ENCODE measurements at places on chromosomes 7 and 10. TPM values are rescaled to one million over a fixed set of nuclear protein-coding genes. Genes with fewer than 3 reads are reported as not detected.
A peak's percentile ranks its signal among the peaks of the same experiment; 100 is the strongest.

DNA sequence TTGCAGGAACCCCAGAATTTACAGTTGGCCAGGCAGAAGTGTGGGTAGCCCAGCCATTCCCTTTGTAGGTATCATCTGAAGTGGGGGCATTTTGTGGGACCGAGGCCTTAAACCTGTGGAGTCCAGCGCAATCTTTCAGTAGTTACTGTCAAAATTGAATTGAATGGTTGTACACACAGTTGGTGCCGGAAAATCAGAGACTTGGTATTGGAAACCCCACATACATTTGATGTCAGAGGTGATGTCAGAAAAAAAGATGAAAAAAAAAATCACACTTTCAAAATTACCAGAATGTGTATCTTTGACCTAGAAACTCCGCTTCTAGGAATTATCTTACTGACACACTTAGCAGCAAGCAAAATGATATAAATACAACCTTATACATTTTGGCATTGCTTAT lies 153.8 kb upstream of the PLXNA4 start:
- no peaks in the 10 kb centered on the region for H3K4me1 ChIP-seq
- H3K27ac ChIP-seq = no peak overlapping the region

DNA sequence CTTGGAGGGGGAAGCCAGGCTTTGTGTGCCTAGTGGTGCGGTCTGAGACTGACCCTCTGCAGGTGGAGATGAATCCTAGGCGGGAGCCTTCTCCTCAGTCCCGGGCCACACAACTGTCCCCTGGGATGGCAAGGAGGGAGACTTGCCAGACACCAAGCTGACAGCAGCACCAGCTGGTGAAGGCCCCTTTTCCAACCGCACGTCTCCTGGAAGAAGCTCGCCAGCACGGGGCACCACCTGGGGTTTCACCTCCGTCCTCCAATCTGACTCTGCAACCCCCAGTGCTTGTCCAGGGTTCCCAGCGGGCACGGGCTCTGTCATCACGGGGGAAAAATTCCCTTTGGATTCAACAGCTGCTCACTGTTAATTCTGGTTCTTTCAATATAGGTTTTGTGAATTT lies 34.2 kb upstream of the TCERG1L start:
- no peaks in the 10 kb centered on the region for H3K36me3 ChIP-seq
- H3K27me3 ChIP-seq = peaks cover 52% of the 10 kb centered on the region
- no peaks in the 10 kb centered on the region for H3K4me1 ChIP-seq
- H3K27ac ChIP-seq = no peak overlapping the region

DNA sequence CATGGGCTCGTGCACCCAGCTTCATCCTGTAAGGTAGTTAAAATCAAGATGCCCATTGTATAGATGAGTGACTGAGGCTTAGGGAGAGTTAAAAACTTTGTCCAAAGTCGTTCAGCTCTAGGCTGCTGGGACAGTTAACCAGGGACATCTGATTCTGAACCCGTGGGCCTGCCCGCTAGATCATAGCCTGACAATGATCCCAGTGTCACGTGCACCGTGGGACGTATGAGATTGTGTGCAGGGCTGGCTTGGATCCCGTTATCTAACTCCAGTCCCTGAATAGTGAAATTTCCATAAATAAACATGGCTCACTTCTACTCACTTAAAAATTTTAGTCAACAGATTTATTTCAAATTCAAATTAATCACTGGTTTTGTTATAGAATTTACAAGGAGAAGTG lies 24.9 kb downstream of the C10orf120 start:
- peak overlapping the region; percentile 57 for H3K27ac ChIP-seq
- H3K36me3 ChIP-seq = no peaks in the 10 kb centered on the region
- no peak overlapping the region for H3K4me3 ChIP-seq
- peak; percentile 42 for DNase-seq
- peaks cover 35% of the 10 kb centered on the region for H3K27me3 ChIP-seq

DNA sequence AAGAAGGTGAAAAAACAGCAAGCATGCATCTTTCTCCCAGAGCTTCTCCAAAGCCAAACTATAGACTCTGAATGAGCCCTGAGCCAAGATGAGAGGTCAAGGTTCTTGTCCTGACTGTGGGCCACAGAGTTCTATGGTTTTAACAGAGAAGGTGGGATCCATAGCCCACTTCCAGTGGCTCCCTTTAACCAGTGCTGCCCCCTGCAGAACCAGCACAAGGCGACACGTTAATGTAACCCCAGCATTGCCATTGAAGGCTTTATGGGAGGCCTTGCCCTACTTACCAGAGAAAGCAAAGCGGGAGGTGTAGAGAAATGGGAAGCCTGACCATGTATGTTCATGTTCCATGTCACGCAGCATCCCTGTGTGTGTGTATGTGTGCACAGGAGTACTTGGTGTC lies 243.6 kb downstream of the PRPF18 start:
- H3K4me3 ChIP-seq = no peak overlapping the region
- peaks cover 59% of the 10 kb centered on the region for H3K4me1 ChIP-seq
- no peaks in the 10 kb centered on the region for H3K27me3 ChIP-seq
- no peak overlapping the region for H3K27ac ChIP-seq
- no peaks in the 10 kb centered on the region for H3K36me3 ChIP-seq

DNA sequence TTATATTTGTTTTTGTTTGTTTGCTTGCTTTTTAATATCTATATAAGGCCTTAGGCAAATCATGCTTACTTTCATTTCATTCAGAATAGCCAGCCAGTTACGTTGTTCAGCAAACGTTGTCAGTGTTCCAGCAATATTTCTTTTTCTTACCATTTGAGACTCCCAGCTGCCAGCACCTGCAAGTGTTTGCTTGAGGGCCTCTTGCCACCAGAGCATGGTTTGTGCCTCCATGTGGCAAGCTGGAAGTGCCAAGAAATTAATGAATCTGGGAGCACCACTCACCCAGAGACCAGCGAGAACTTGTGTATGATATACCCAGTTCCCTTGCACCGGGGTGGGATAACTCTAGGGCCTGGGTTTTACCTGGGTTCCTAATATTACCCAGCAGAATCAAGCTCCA lies 177.1 kb upstream of the CSTF2T start:
- H3K36me3 ChIP-seq = no peaks in the 10 kb centered on the region
- no peak for DNase-seq
- H3K4me1 ChIP-seq = peaks cover 29% of the 10 kb centered on the region
- H3K27ac ChIP-seq = peak overlapping the region; percentile 50
- H3K4me3 ChIP-seq = no peak overlapping the region
- H3K27me3 ChIP-seq = no peaks in the 10 kb centered on the region

DNA sequence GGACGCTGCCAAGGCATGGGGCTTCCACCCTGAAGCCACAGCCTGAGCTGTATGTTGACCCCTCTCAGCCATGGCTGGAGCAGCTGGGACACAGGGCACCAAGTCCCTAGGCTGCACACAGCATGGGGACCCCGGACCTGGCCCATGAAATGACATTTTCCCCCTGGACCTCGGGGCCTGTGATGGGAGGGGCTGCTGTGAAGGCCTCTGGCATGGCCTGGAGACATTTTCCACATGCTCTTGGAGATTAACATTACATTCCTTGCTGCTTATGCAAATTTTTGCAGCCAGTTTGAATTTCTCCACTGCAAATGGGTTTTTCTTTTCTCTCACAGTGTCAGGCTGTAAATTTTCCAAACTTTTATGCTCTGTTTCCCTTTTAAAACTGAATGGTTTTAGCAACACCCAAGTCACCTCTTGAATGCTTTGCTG lies 463.6 kb downstream of the ZWINT start:
- H3K27ac ChIP-seq = no peak overlapping the region
- no peaks in the 10 kb centered on the region for H3K36me3 ChIP-seq
- no peak for DNase-seq
- no peak overlapping the region for H3K4me3 ChIP-seq
- no peaks in the 10 kb centered on the region for H3K27me3 ChIP-seq
- H3K4me1 ChIP-seq = no peaks in the 10 kb centered on the region

- H3K27me3 ChIP-seq = peaks cover 4% of the 10 kb centered on the region
- H3K36me3 ChIP-seq = no peaks in the 10 kb centered on the region
- no peak overlapping the region for H3K4me3 ChIP-seq
- no peaks in the 10 kb centered on the region for H3K4me1 ChIP-seq
Observed at GRCh38 chr10:47025253-47025539, 114.0 kb downstream of the PTPN20 start.

GRCh38 chr10:129840196-129840590 lies 123.9 kb downstream of the EBF3 start:
- H3K36me3 ChIP-seq = peaks cover 73% of the 10 kb centered on the region
- no peaks in the 10 kb centered on the region for H3K27me3 ChIP-seq
- no peak overlapping the region for H3K4me3 ChIP-seq

GRCh38 chr7:42753811-42754363 lies 158.0 kb downstream of the C7orf25 start:
- no peak overlapping the region for H3K4me3 ChIP-seq
- H3K4me1 ChIP-seq = peaks cover 5% of the 10 kb centered on the region
- H3K27ac ChIP-seq = peak overlapping the region; percentile 16
- no peak for DNase-seq
- no peaks in the 10 kb centered on the region for H3K27me3 ChIP-seq
- H3K36me3 ChIP-seq = no peaks in the 10 kb centered on the region

- peak within 1 kb of the TSS; percentile 89 for H3K27ac ChIP-seq
- H3K36me3 ChIP-seq = no peaks in the 10 kb centered on the region
- H3K27me3 ChIP-seq = peaks cover 33% of the 10 kb centered on the region
- peaks cover 48% of the 10 kb centered on the region for H3K4me1 ChIP-seq
- H3K4me3 ChIP-seq = peak within 1 kb of the TSS; percentile 68
Observed at GRCh38 chr7:44325201-44325671, at the start of gene CAMK2B. Gene CAMK2B, minus strand, starts transcription at chr7:44325594. Its CDS starts 173 bp downstream, at chr7:44325421.

DNA sequence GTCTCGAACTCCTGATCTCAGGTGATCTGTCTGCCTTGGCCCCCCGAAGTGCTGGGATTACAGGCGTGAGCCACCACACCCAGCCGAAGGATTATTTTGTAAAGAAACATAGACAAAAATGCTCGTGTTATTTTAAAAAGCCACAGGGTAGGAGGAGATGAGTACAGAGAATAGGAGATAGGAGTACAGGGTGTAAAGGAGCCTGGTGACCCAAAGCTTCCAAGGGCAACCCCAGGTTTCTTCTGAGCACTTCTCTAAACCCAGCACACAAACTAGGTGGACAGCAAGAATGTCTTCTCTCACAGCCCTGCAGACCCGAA lies 54.7 kb downstream of the ZNF467 start:
- peaks cover 75% of the 10 kb centered on the region for H3K4me1 ChIP-seq
- peaks cover 30% of the 10 kb centered on the region for H3K36me3 ChIP-seq
- no peak for DNase-seq
- H3K27ac ChIP-seq = peak overlapping the region; percentile 92
- no peaks in the 10 kb centered on the region for H3K27me3 ChIP-seq
- H3K4me3 ChIP-seq = no peak overlapping the region

DNA sequence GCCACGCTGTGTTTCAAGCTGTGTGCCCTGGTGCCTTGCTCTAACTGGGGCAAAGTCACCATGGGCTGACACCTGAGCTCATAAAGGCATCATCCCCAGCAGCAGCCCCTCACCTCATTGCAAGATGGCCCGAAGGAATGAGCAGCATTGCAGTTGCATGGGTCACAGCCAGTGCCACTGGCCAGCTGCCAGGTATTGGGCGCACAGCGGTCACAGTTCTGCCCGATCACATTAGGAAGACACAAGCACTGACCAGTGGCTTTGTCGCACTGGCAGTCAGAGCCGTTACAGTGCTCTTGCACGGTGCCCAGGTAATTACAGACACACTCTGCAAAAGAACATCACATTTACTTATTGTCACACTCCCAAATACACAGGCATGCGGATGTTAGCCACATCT lies 51.1 kb downstream of the LAMB1 start:
- DNase-seq = no peak
- H3K27ac ChIP-seq = peak overlapping the region; percentile 1
- no peak overlapping the region for H3K4me3 ChIP-seq
- H3K27me3 ChIP-seq = no peaks in the 10 kb centered on the region
- peaks cover 97% of the 10 kb centered on the region for H3K36me3 ChIP-seq

DNA sequence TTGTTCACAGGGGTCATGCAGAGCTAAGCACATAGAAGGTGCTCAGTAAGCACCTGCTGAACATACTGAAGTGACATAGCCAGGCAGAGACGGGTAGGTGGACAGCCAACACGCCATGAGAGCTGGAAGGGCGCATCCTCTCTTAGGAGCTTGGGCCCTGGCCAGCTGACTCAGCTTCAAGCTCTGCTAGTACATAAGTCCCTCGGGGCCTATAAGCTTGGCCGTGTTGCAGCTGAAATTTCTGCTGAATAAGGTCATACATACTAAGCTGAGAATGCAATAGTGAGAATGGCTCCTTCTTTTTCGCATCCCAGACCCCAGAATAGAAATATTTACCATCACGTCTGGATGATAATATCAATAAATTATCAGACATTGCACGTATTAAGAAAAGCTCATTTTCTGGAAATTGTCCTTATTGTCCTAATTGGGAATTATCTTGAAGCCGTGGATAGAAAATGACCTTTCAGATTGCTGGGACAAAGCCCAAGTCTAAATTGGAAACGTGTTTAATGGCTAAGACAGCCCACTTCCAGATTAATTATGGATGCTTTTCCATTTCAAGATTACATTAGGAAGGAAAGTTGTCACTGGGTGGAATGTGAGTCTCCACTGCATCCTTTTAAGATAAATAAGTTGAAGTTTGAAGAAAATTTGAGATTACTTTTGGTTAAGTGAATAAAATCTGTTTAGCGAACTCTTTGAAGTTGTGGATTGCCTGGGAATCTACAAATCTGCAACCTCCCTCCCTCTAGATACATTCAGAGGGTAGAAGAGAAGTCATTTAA lies 287.1 kb upstream of the C7orf33 start:
- no peaks in the 10 kb centered on the region for H3K27me3 ChIP-seq
- peak overlapping the region; percentile 9 for H3K4me3 ChIP-seq
- peak; percentile 84 for DNase-seq
- no peaks in the 10 kb centered on the region for H3K36me3 ChIP-seq

DNA sequence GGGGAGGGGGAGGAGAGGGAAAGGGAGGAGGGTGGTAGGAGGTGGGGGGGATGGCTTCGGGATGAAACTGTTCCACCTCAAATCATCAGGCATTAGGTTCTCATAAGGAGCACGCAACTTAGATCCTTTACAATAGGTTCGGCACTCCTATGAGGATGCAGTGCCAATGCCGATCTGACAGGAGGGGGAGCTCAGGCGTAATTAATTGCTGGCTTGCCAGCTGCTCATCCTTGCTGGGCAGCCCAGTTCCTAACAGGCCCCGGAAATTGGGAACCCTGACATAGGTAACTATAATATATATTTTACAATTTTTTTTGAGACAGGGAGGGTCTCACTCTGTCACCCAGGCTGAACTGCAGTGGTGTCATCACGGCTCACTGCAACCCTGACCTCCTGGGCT lies 118.8 kb upstream of the SFMBT2 start:
- no peak overlapping the region for H3K4me3 ChIP-seq
- no peak overlapping the region for H3K27ac ChIP-seq
- H3K4me1 ChIP-seq = no peaks in the 10 kb centered on the region
- DNase-seq = no peak
- peaks cover 35% of the 10 kb centered on the region for H3K27me3 ChIP-seq

FAM237B gene
- total RNA-seq = not detected
